Naive thymus-derived CD4-positive, alpha-beta T cell (primary cell): ENCODE measurements at places on chromosomes 7 and 10.

- H3K4me1 ChIP-seq = no peaks in the 10 kb centered on the region
- no peak overlapping the region for H3K27ac ChIP-seq
- DNase-seq = no peak
- H3K36me3 ChIP-seq = no peaks in the 10 kb centered on the region
- H3K27me3 ChIP-seq = no peaks in the 10 kb centered on the region
These were observed 261.7 kb upstream of the TCERG1L start for GRCh38 chr10:131573256-131573655.

DNA sequence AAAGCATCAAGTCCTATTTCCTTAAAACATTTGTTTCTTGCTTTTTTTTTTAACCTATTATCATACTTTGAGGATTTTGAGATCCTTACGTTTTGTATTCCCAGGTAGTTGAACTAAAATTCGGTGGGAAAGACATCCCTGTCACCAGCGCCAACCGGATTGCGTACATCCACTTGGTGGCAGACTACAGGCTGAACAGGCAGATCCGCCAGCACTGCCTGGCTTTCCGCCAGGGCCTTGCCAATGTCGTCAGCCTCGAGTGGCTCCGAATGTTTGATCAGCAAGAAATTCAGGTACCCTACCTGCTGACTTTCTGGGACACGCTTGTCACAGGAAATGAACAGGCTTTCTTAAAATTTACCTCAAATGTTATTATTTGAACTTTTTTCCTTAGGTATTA is 83.0 kb upstream of the DNAJB6 start:
- H3K4me3 ChIP-seq = no peak overlapping the region
- peaks cover 55% of the 10 kb centered on the region for H3K36me3 ChIP-seq
- H3K27ac ChIP-seq = no peak overlapping the region
- DNase-seq = no peak
- no peaks in the 10 kb centered on the region for H3K4me1 ChIP-seq
- H3K27me3 ChIP-seq = no peaks in the 10 kb centered on the region

- no peaks in the 10 kb centered on the region for H3K36me3 ChIP-seq
- no peak overlapping the region for H3K27ac ChIP-seq
- peaks cover 6% of the 10 kb centered on the region for H3K4me1 ChIP-seq
- no peak for DNase-seq
These were observed 25.0 kb downstream of the ABLIM1 start for GRCh38 chr10:114632869-114633715.

GRCh38 chr10:127203067-127203466 is 6.7 kb upstream of the INSYN2A start:
- H3K27me3 ChIP-seq = no peaks in the 10 kb centered on the region
- no peaks in the 10 kb centered on the region for H3K4me1 ChIP-seq
- no peak overlapping the region for H3K27ac ChIP-seq
- H3K4me3 ChIP-seq = no peak overlapping the region
- H3K36me3 ChIP-seq = no peaks in the 10 kb centered on the region

DNA sequence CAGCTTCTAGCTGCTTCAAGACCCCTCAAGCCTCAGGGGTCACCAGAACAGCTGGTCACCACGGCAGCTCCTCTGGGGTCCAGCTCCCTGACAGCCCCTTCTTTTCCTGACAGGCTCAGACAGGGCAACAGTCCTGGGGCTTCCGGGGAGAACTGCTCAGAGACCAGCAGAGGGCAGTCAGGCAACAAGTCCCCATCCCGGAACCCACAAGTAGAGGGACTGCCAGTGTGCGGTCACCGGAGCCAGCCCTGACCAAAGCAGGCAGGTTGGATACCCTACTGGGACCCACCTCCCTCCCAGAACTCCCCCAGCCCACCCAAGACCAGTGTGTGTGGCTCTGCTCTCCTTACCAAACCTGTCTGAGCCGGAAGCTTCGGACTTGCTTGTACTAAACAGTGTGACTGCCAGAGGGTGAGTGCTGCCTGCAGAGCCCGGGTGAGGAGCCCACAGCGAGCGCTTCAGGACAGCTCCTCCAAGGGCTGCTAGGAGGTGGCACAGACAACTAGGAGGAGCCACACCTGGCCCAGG is 40.3 kb downstream of the YKT6 start:
- peak; percentile 70 for DNase-seq
- no peaks in the 10 kb centered on the region for H3K36me3 ChIP-seq
- H3K27me3 ChIP-seq = no peaks in the 10 kb centered on the region
- H3K27ac ChIP-seq = no peak overlapping the region

DNA sequence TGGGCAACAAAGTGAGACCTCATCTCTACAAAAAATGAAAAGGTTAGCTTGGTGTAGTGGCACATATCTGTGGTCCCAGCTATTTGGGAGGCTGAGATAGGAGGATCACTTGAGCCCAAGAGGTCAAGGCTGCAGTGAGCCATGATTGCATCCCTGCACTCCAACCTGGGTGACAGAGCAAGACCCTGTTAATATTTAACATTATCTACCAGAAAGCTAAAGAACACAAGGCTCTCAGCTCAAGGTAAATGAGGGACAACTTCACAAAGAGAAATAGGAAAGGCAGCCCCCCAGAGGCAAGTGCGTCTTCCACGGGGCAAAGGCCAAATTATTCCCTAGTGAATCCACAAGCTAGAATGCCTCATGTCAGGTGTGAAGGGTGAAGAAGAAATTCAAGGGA is 109.6 kb upstream of the PFKP start:
- no peaks in the 10 kb centered on the region for H3K4me1 ChIP-seq
- H3K36me3 ChIP-seq = no peaks in the 10 kb centered on the region
- no peaks in the 10 kb centered on the region for H3K27me3 ChIP-seq
- H3K27ac ChIP-seq = no peak overlapping the region
- no peak for DNase-seq
- H3K4me3 ChIP-seq = no peak overlapping the region

GRCh38 chr7:27840313-27840712 is 100.4 kb downstream of the TAX1BP1 start:
- no peak overlapping the region for H3K27ac ChIP-seq
- H3K4me1 ChIP-seq = peaks cover 5% of the 10 kb centered on the region
- no peak overlapping the region for H3K4me3 ChIP-seq
- peak; percentile 17 for DNase-seq
- H3K27me3 ChIP-seq = no peaks in the 10 kb centered on the region

DNA sequence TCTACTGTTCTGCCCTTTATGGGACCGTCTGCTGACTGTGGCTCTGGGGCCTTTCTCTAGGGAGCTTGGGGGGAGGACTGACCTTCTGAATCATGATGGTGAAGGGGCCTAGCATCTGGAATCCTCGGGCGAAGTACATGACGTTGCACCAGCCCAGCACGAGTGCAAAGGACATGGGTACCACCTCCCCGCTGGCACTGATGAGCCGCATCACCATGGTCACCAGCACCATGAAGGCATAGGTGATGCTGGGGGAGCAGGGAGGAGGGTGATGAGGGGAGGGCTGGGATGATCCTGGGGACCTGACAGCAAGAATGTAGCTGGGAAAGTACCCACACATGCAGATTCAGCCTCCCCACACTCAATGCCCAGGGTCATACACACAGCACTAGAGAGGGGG is 11.1 kb downstream of the TRPV6 start:
- H3K27ac ChIP-seq = no peak overlapping the region
- no peak for DNase-seq
- no peaks in the 10 kb centered on the region for H3K36me3 ChIP-seq
- no peaks in the 10 kb centered on the region for H3K27me3 ChIP-seq
- H3K4me3 ChIP-seq = no peak overlapping the region

DNA sequence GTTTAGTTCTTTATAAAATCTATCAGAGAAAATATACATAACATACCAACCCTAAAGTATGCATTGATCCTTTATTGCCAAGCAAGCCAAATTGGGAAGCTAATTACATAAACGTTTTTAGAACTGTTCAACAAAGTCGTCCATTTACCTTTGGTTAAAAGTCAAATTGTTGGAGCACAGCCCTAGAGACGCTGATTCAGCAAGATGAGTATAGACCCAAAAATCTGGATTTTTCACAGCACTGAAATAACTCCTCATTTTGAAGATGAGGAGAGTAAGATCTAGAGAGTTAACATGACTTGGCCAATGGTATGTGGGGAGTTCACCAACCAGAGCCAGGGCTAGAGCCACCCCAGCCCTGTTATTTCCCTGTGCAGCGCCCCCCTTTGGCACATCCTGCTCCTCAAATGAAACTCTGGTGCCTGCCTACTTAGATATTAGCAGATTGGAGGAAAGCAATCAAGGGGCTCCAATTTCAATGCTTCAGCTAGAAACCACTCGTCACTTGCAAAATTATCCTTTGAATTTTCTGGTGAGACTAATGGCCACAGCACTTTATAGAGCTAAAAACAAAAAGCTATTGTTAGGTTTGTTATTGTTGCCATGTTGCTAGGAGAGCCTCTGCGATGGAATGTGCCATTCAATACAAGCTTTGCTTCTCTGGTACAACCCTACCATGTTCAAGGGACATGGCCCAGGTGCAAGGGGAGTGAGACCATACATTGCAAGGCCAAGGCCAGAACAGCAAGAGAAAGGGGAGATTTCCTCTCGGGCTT is 132.6 kb upstream of the ZEB1 start:
- no peak for DNase-seq
- no peaks in the 10 kb centered on the region for H3K4me1 ChIP-seq
- H3K27me3 ChIP-seq = no peaks in the 10 kb centered on the region
- H3K27ac ChIP-seq = no peak overlapping the region
- no peaks in the 10 kb centered on the region for H3K36me3 ChIP-seq
- no peak overlapping the region for H3K4me3 ChIP-seq

DNA sequence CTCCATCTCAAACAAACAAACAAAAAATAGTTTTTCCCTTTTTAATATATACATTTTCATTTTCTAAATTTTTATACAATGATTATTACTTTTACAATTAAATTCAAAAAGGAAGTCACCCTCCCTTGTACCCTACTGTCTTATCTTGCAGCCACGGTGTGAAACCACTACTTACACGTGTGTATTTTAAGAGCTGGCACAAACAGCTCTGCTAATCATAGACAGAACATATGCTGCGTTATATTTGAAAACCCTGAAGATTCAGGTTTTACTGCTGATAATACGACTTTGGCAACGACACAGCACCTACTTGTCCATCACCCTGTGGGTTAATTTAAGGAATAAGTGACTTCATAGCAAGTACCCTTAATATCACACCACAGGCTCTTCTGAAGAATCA is 991 bp downstream of the ANKRD61 start:
- DNase-seq = no peak
- peaks cover 15% of the 10 kb centered on the region for H3K4me1 ChIP-seq
- peaks cover 22% of the 10 kb centered on the region for H3K36me3 ChIP-seq
- H3K4me3 ChIP-seq = no peak overlapping the region

GRCh38 chr7:142790056-142790455 is 19.3 kb downstream of the PRSS2 start:
- H3K27ac ChIP-seq = peak overlapping the region; percentile 98
- peaks cover 32% of the 10 kb centered on the region for H3K36me3 ChIP-seq
- H3K27me3 ChIP-seq = no peaks in the 10 kb centered on the region
- no peak for DNase-seq

- H3K4me1 ChIP-seq = no peaks in the 10 kb centered on the region
- no peaks in the 10 kb centered on the region for H3K27me3 ChIP-seq
- H3K4me3 ChIP-seq = no peak overlapping the region
- DNase-seq = no peak
These were observed 280.8 kb upstream of the CDC14C start for GRCh38 chr7:48643431-48644013.
